Nasal cavity respiratory epithelium epithelial cell of viscerocranial mucosa (primary cell): ENCODE measurements at places on chromosomes 2 and 18. TPM values are rescaled to one million over a fixed set of nuclear protein-coding genes. Genes with fewer than 3 reads are reported as not detected.

The EVX2 gene
- not detected in 2 replicates for total RNA-seq

The IL36RN gene
- 2.0 and 5.1 TPM in 2 replicates for total RNA-seq

The UGT1A8 gene
- total RNA-seq = under 0.01 and 0.14 TPM in 2 replicates

The SERPINB5 gene
- total RNA-seq = 300 and 470 TPM in 2 replicates

The GEN1 gene
- 4.1 and 7.8 TPM in 2 replicates for total RNA-seq

The TUBA4B gene
- not detected in 2 replicates for total RNA-seq

The LYG2 gene
- not detected in 2 replicates for total RNA-seq

The STPG4 gene
- total RNA-seq = under 0.01 and 0.07 TPM in 2 replicates

The ABCG8 gene
- not detected in 2 replicates for total RNA-seq

The CNGA3 gene
- total RNA-seq = not detected in 2 replicates

The LIMS3 gene
- 3.1 TPM in 1 of 2 replicates, not detected in the other for total RNA-seq

The IL1A gene
- total RNA-seq = 387 and 393 TPM in 2 replicates

The DPP10 gene
- total RNA-seq = 0.07 TPM in 1 of 2 replicates, not detected in the other

The TMEM169 gene
- 0.14 and 0.34 TPM in 2 replicates for total RNA-seq

The RNF152 gene
- 24.6 and 76.5 TPM in 2 replicates for total RNA-seq

The ANO7 gene
- total RNA-seq = 0.28 TPM in 1 of 2 replicates, not detected in the other

The RGPD8 gene
- 10.3 and 15.4 TPM in 2 replicates for total RNA-seq

The CD226 gene
- total RNA-seq = 0.34 and 1.8 TPM in 2 replicates

The IL18RAP gene
- total RNA-seq = 0.21 TPM in 1 of 2 replicates, not detected in the other

The APCDD1 gene
- not detected in 2 replicates for total RNA-seq

The MAPRE3 gene
- total RNA-seq = 2.1 and 9.8 TPM in 2 replicates

The COLEC11 gene
- total RNA-seq = not detected in 2 replicates

The VSNL1 gene
- total RNA-seq = 2.1 and 11.7 TPM in 2 replicates

The SERPINB11 gene
- total RNA-seq = under 0.01 and 0.93 TPM in 2 replicates

The DOCK10 gene
- under 0.01 and 0.14 TPM in 2 replicates for total RNA-seq

The CD28 gene
- total RNA-seq = not detected in 2 replicates

The XDH gene
- 8.2 and 16.9 TPM in 2 replicates for total RNA-seq

The CFAP53 gene
- 0.68 and 1.1 TPM in 2 replicates for total RNA-seq
